H54 (cell line): ENCODE measurements at places on chromosomes 6 and 20.

- no peak for DNase-seq
Observed at GRCh38 chr6:150686566-150686965, 86.9 kb downstream of the PLEKHG1 start.

DNA sequence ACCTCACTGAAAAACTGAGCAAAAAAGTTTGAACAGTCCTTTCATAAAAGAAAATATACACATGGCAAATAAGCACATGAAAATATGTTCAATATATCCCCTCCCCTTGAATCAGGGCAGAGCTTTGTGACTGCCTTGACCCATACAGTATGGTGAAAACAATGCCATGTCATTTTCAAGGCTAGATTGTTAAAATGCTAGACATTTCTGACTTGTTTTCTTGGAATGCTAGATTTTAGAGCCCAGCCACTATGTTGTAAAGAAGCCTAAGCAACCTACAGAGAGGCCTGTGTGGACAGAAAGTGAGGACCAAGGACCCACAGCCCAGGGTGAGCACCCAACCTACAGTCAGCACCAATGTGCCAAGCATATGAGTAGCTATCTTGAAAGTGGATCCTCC is 17.1 kb upstream of the ASF1A start:
- DNase-seq: no peak

DNA sequence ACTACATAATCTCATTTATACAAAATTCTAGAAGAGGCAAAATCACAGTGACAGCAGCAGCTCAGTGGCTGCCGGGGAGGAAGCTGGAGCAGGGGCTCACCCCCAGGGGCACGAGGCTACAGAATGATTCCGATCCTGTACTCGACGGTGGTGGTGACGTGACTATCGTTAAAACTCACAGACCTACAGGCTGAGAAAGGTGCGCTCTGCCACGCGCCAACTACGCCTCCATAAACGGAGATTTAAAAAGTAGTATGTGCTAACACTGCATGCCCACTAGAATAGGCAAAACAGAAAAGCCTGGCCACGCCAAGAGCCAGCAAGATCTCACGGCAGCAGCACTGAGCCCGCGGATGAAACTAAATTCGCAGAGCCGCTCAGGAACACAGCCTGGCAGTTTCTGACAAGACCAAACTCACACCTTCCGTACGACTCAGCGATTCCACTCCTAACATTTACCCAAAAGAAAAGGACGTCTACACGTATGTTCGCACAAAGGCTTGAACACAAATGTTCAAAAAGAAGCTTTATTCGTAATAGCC is 25.2 kb downstream of the TAF4 start:
- DNase-seq: no peak

DNA sequence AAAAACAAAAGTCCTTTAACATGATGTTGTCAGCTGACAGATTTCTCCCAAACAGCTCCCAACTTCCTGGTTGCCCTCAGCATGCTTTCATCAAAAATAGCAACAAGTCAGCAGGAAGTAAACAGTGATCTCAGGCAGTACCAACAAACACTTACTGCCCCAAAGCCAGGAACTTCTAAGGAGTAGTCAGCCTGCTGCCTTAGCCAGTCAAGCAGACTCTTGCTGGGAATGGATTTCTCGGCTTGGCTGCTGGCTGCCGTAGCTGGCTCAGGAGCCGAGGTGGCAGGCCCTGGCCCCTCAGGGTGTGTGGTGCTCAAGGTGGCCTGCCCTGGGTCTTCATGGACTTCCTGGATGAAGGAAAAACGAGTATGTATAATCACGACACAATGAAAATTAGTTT is 46.6 kb upstream of the EMILIN3 start:
- DNase-seq: no peak

GRCh38 chr6:168559574-168560098 is 118.7 kb downstream of the SMOC2 start:
- DNase-seq: no peak

- no peak for DNase-seq
Observed at GRCh38 chr6:158589366-158589765, 29.5 kb downstream of the TMEM181 start.

- no peak for DNase-seq
Observed at GRCh38 chr6:145668844-145669243, 66.5 kb downstream of the EPM2A start.
